ENCODE measurements at places on chromosomes 13 and 19.

GRCh38 chr13:24381541-24382265 is 72.3 kb downstream of the C1QTNF9 start:
- peak; percentile 6 for DNase-seq

DNA sequence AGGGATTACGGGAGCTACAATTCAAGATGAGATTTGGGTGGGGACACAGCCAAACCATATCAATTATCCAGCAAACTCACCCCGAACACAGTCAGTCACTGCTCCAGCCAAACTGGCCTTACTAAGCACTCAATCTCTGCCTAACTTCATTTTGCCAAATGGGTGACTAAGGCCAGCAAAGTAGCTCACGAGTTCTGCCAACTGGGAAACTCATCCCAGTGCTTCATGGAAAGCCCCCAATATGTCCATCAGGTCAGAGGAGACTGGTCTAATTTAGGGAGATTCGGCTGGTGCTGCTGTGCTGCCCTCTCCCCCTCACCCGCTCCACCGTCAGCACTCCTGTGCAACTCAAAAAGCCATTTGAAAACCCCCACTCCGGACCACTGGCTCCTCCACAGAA is 324.0 kb downstream of the FOXO1 start:
- DNase-seq = no peak

GRCh38 chr19:51837145-51837544 is 42.2 kb downstream of the FPR3 start:
- DNase-seq = no peak

DNA sequence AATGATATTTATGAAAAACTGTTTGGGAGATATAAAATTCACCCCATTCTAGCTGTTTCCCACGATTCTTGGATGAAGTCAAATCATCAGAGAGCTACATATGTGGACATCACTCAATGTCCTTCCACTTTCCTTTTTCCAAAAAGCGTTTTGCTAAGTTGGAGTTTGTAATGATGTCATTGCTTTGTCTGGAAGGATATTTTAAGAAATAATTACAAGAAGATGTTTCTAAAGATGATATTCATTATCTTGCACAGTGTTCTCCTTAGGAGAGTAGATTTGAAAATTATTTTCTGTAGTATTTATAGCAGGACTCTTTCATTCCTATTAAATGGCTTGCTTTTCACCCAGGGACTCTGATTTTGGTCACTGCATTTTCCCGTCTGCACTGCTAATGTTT is 851.2 kb downstream of the EFNB2 start:
- DNase-seq = no peak

- no peak for DNase-seq
Observed at GRCh38 chr13:21511849-21512248, 52.7 kb upstream of the ZDHHC20 start.

DNA sequence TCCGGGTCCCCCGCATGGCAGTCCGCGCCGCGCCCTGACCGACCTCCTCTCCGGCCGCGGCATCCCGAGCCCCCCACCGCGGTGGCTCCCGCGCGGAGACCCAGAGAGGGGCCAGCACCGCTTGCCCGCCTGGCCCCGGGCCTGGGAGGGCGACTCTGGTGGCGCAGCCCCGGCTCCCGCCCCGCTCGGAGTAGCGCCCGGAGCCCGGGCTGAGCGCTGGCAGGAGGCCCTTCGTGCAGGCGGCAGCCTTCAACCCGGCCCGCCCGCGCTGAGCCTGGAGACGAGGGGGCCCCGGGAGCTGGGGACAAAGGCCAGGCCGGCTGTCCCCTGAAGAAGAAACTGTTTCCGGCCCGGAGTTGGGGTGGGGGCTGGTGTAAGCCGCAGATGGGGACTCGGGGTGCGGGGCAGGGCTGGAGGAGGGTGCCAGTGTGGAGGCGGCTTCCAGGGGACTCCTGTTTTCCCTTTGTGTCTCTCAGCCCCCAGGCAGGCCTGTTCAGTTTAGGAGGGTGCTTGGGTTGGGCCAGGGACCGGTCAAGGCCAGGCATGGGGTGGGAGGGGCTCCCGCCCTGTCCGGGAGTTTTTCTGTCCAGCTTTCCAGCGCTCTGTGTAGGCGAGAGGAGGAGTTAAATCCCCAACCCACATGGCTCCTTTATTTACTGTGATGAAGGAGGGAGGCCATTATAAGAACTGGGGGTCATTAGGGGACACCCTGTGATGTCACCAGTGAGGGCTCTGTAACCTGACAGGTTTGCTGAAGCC is 935 bp downstream of the LRP3 start:
- no peak for DNase-seq

DNA sequence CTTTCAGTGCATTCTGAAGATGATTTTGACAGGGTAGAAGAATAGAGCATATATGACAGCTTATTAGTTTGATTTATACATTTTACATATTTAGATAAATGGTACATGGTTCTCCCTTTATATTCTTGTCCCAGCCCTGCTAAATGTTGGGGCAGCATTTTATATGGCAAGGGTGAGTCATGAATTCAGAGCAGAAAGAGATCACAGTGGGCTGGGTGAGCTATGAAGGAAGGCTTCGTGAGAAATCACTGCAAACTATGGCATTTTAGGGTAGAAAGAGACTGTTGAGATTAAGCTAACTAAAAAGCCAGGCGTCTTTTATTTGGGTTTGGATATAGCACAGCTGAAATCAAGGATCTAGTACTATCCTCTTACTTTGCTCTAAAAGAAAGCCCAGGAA is 23.9 kb upstream of the METTL21C start:
- DNase-seq = no peak

DNA sequence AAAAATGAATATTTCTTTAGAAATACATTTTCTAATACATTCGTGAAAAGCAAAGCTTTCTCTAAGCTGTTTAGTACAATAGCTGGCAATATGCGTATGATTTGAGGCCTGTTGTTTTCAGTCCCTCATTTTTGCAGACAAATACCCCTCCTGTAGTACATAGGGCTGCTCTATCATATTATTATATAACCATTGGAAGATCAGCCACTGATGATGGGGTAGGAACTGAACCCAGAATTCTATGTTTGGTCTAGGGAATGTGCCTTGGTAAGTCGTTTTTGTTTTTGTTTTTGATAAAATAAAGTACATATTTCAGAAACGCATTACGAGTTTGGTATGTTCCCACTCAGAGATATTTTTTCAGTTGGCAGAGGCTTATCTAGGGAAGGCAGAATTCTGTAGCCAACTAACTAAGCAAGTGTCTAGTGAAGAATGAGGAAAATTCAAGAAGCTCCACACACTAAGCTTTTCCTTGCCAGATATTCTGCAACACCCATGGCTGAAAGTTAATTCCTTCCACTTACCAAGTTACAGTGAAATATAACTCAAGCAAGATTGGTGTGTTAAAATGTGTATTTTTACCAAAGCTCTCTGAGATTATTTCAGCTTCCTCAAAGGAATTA is 656.9 kb upstream of the MIR17HG start:
- DNase-seq = no peak

DNA sequence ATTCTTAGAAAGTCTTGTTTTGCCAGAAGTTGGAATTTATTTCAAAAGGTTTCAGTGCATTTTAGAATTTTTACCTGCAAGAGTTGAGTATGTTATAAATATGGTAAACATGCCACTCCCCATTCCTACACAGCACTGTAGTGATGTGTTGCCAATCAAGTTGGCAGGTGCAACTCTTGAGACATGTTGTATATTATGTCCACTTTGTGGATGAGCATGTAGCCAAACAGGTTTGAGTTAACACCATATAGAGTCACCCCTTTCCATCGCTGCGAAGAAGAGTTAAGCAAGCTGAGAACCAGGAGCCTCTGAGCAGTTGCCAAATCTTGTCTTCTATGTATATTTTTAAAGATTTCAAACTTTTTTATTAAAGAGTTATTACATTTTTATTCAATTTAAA is 359.8 kb downstream of the LMO7 start:
- no peak for DNase-seq

DNA sequence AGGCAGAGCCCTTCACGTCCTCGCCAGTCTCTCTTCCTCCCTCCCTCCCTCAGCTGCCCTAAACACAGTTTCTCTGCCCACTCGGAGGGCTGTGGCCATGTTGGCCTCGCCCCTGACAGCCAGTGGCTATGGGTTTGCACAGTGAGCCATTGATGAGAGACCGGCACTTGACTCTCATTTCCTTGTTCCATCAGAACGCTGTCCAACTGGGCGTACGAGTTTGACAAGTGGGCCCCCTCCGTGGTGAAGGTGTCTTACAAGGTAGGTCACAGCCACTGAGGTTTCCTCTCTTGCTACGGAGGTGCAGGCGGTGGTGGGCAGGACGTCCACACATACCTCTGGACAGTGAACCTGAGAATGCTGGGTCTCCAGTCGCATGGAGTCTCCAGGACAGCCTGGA is 57.9 kb downstream of the SMARCA4 start:
- no peak for DNase-seq

GRCh38 chr19:10826231-10826630 is 9.8 kb downstream of the TMED1 start:
- no peak for DNase-seq

DNA sequence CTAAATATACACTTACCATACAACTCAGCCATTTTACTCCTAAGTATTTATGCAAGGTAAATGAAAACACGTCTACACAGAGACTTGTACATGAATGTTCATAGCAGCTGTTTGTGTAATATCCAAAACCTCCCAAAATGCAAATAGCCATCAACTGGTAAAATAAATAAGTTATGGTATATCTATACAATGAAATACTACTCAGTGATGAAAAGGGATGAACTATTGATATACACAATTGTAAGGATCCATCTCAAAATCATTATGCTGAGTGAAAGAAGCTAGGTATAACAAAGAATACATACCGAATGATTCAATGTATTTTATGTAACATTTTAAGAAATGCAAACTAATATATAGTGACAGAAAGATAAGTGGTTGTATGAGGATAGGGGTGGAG is 149.8 kb upstream of the TNFSF11 start:
- no peak for DNase-seq

DNA sequence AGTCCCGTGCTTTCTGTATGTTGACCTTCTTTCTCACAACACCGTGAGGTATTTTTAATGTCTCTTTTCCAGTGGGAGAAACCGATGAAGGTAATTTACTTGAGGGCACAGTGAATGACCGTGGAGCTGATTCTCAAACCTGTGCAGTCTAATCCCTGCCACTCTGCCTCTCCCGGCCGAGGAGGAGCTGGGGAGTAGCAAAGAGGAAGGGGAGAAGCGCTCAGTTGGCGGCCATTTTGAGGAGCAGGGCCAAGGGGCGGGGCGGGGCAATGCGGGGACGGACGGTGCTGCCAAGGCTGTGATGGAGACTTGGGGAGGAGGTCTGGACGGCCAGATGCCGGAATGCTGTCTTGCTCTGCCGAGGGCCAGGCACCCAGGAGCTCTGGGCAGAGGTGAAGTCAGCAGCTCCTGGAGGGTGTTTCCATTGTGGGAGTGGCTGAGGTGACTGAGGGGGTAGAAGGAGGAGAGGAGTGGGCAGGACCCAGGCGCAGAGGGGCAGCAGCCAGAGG is 12.4 kb upstream of the RANBP3 start:
- no peak for DNase-seq

DNA sequence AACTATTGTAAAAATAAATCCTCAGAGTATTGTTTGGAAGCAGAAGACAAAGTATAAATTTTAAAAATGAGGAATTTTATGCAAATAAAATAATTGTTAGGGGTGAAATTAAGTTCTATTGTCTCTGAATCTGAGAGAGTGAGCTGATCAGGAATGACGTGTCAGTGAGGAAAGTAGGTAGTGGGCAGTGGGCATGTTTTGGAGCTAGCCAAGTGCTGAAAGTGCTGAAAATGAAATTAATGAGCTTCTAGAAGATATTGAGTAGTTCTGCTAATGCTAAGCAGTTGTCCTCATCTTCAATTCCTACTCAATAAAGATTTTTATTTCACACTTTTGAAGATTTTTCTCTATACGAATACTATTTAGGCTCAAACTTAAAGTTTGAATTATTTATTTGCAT is 1167.8 kb upstream of the PCDH20 start:
- DNase-seq = no peak

- no peak for DNase-seq
Observed at GRCh38 chr19:18364826-18365528, 21.0 kb upstream of the GDF15 start.

GRCh38 chr13:25365720-25366235 is 6.0 kb upstream of the ATP8A2 start:
- no peak for DNase-seq

DNA sequence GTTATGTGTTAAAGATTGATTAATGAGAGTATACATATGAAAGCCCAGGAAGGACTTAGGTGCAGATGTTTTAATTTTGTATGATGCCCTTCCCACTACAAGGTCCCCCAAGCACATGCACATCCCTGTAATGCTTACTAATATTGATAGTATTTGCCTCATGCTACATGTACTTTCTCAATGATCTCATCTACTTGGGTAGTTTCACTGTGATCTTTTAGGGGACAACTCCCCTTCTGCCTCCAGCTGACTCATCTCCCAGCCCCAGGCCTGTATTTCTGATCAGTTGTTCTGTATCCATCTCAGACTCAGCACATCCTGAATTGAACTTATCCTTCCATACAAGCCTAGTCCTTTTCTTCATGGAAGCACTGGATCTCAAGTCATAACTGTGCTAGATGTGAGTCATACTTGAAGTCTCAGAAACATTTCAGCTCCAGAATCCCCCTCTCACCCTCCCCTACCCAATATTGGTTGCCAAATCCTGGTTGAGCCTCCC is 49.4 kb upstream of the INTS6 start:
- DNase-seq = peak; percentile 17

DNA sequence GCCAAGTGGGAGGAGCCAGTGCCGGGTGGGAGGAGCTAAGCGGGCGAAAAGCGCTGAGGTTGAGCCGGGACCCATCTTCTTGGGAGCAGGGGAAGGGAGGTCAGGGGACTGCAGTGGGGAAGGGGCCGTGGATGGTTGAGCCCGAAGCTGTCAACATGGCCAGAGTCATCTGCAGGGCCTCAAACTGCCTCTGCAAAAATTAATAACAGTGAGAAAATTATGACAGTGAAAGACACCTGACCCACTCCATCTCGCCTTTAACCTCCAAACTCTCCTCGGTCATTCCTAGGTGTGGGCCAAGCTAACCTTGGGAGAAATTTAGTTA is 30.1 kb downstream of the ZNF557 start:
- peak; percentile 91 for DNase-seq
